HFF-Myc (cell line): ENCODE measurements at places on chromosomes 2 and 18.

DNA sequence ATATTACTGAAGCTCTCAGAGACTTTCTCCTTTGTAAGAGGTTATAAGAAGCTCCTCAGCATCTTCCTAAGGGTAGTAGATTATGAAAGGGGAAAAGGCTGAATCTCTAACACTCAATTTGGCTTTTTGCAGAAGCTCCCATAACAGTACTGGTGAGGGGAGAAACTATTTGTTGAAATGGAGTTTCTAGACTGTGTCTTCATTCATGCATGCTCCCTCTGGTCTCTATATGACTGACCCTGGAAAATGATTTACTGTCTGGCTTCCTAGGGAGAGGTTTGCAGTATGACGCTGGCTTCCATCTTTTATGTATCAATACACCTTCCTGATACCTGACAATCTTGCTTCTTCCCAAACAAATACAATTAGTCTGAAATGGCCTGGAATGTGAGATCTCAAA is 63.9 kb downstream of the LDAH start:
- no peak for DNase-seq

- no peak for DNase-seq
Measured at GRCh38 chr2:182447163-182447562, 20.3 kb upstream of the PDE1A start.

GRCh38 chr2:16671760-16672159 is 6.1 kb upstream of the CYRIA start:
- DNase-seq: no peak

- no peak for DNase-seq
Measured at GRCh38 chr2:163655667-163656066, 80.1 kb downstream of the FIGN start.

- no peak for DNase-seq
Measured at GRCh38 chr2:39587641-39588040, 78.1 kb upstream of the TMEM178A start.

- no peak for DNase-seq
Measured at GRCh38 chr18:67582488-67582887, 66.0 kb upstream of the DSEL start.

- DNase-seq: no peak
Measured at GRCh38 chr2:197176522-197176921, 134.1 kb downstream of the ANKRD44 start.

DNA sequence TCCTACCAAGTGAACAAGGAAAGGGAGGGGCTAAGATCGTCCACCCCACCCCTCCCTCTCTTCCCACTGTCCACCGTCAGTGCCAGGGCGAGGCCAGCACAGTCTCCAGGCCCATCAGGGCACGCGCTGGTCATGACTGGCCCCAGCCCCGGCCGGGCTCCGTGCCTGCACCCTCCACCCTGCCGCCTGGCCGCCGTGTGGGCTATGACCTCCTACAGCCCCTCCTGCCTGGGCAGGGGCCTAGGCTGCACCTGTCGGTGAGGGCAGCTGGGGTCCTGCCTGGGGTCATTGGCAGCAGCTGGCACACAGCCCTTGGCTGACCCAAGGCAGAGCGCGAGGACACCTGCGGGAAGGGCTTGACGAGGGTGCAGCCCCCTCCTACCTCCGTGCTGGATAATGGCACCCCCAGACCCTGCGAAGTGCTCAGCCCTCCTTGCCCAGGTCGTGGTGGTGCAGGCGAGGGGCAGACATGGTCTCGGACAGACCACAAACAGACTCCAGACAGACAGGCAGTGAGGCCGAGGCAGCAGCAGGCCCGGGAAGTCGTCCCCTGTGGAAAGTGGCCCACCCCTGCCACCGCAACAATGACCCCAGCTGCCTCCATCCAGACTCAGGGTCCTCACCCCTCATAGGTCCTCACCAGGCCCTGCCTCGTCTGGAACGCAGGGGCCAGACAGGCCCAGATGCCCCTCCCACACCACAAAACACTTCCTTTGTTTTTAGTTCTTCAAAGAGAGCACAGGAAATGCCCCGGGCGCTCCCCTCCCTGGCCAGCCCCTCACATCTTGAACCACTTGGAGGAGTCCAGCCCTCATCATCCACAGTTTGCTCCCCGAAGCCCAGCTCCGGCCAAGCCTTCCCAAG is 43.1 kb upstream of the GPC1 start:
- no peak for DNase-seq

- no peak for DNase-seq
Measured at GRCh38 chr2:42312106-42312505, 48.9 kb downstream of the COX7A2L start.

DNA sequence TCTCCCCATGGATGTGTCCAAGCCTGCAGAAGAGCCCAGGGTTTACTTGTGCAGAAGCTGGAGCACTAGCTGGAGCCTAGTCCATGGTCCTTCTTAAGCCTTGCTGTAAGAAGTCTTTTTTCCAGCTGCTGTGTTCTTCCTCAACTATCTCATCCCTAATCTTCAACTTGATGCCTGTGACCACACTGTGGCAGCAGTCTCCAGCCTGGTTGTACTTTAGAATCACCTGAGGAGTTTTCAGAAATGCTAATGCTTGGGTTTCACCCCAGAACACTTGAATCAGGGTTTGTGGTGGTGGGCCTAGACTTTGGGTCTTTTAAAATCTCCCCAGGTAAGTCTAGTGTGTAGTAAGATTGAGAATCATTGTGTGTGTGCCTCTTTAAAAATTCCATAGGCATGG is 173.6 kb downstream of the ADCYAP1 start:
- no peak for DNase-seq

DNA sequence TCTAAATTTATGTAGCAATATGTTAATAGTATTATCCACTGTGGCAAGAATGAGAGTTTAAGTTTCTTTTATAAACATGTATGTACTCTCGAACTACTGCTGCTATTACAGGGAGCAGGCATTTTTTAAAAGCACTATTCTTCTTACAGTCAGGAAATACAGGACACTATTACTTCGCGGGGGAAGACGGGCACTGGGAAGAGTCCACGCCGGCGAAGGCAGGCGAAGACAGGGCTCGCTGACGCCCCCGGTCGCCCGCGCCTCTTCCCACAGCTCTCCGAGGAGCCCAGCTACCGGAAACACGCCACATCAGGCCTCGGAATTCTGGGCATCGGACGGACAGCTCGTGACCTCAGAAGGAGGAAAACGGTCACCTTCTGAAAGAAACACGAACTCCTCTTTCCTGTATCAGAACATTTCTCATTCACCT is 90.2 kb downstream of the FAM161A start:
- DNase-seq: peak; percentile 59

- DNase-seq: no peak
Measured at GRCh38 chr2:160609346-160609745, 115.7 kb upstream of the RBMS1 start.

DNA sequence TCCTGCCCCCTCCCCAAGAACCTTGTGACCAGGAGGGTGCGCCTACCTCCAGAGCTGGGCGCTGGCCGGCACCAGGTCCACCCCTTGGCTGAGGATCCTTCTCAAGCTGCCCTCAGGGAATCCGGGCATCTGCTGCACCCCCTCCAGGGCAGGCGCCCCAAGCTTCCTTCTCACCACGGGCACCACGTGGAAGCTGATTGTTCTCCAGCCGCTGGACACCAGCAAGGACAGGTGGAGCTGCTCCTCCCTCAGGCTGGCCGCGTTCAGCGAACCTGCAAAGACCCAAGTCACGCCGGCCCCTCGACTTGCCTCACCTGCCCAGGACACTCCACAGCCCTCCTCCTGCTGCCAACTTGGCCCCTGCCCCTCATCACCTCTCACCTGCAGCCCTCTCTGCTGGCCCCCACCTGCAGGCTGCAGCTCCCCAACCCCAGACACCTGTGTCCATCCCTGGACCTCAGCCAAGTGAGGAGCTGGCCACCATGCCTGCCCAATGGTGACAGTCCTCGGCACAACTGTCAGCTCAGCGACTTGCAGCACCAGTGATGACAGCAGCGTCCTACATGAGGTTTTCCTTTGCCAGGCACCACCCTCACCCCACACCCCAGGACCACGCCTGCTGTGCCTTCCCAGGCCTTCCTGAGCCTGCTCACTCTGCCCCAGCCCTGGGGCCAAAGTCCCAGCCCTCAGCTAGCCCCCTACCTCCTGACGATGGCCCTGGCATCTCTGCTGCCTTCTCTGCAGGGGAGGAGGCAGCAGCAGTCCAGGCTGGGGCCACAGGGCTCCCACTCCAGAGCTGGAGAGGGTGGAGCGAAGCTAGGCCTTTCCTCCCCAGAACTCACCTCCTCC is 4.2 kb downstream of the MAB21L4 start:
- DNase-seq: no peak
